ENCODE measurements at places on chromosomes 7 and 10.
A peak's percentile ranks its signal among the peaks of the same experiment; 100 is the strongest.

DNA sequence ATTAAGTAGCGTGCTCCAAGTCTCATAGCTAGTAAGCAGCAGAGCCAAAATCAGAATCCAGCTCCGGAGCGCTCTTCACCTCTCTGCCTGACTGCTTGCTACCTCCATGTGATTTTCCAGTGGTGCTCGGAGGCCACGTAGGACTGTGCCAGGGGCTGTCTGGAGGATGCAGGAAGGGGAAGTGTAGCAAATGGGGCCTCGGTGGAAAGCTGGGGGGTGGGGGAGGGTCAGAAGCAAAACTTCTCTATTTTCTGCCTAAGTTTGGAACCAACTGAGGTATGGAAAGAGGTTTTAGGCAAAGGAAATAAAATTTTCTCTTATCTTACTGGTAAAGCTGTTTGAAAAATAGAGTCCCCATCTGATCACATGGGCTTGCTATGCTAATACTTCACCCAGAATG, 108.7 kb downstream of the TBXAS1 start:
- DNase-seq: no peak

DNA sequence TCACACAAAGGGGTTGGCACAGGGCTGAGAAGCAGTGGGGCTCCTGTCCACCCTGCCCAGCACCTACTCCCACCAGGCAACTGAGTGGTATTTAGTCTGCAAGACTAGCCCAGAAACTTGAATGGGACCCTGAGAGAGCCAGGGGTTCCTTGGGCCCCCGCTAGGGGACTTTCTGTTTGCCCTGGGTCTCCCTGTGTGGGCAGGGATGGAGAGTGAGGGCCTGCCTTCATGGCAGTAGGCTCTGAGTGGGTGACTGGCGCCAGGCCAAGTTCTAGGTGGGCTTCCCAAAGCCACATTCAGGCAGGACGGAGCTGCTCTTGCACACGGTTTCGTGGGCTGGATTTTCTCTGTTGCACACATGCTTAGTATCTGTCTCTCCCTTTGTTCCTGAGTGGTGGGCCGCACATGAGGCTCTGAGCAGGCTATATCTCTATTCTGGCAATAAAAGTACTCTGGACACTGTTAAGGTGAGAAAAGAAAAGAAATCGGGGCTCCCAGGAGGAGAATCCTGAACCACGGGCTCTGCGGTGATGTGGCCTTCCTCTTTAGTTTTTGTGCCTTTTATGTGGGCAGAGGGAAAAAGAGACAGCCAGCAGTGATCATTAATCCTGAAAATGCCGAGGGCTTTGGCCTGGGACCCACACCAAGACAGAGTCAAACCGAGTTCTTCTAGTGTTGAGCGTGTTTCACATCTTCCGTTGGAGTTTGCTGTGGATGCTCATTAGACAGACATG, 26.9 kb downstream of the IL2RA start:
- no peak for DNase-seq

DNA sequence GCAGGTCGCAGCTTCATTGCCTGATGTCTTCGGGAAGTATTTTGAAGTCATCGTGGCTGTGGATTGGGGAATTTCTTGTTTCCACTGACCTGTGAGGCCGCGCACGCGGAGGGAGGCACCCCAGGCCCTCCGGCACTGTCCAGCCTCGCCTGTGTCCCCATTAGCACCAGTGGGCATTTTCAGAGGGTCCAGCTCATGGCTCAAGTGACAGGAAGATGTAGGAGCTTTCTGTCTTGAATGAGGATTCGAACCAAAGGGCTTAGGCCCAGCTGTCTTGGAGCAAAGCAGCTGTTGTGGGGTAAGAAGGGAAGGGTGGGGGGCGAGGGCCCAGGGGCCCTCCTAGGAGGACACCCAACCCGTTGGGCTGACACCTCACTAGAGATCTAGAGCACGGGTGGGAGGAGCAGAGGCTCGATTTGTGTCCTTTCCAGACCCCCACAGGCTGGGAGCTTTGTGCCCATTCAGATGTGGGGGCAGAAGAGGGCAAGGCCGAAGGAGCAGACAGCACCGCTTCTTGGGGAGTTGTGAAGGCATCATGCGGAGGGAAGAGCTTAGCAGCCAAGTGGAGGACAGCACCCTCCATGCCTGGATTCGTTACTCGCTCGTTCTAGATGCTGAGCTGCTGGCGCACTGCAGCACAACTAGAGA, 914 bp downstream of the ZNF37A start:
- DNase-seq: no peak

DNA sequence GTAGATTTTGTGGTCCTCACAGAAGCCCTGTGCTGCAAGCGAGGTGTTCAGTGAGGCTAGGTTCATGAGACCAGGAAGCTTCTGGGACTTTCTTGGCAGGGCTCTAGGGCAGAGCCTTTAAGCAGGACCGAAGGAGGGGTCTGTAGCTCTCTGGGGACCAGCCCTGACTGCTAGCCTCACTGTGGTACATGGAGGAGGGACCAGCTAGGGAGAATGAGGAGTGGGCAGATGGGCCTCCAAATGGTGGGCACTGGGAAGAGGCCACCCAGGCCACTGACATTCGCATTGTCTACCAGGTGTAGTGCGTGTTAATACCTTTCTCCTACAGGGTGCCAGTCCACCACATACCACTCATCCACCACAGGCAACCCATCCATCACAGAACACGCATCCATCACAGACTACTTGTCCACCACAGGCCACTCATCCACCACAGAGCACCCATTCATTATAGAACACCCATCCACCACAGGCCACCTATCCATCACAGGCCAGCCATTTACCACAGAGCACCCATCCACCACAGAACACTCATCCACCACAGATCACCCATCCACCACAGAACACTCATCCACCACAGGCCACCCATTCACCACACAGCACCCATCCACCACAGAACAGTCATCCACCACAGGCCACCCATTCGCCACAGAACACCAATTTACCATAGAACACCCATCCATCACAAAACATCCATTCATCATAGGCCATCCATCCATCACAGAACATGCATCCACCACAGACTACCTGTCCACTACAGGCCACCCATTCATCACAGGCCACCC, 31.6 kb upstream of the ZNF488 start:
- no peak for DNase-seq

DNA sequence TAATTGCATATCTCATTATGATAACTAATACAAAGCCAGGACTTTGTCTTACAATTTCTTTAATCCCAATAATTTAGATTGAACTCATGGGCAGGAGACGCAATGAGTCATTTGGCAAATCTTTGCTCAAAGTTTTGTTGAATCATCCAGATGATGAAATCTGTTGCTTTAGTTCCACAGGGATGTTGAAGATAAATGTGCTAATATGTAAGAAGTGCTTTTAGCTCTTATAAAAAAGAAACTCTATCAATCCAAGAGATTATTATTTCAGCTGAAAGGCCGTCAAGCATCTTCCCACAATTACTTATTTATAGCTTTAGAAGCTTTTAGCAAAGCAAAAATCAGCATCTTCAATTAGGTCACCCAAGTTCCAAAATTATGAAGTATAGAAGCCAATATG, 36.8 kb upstream of the ANK3 start:
- no peak for DNase-seq

GRCh38 chr10:107356396-107356795, 191.9 kb upstream of the SORCS1 start:
- no peak for DNase-seq

DNA sequence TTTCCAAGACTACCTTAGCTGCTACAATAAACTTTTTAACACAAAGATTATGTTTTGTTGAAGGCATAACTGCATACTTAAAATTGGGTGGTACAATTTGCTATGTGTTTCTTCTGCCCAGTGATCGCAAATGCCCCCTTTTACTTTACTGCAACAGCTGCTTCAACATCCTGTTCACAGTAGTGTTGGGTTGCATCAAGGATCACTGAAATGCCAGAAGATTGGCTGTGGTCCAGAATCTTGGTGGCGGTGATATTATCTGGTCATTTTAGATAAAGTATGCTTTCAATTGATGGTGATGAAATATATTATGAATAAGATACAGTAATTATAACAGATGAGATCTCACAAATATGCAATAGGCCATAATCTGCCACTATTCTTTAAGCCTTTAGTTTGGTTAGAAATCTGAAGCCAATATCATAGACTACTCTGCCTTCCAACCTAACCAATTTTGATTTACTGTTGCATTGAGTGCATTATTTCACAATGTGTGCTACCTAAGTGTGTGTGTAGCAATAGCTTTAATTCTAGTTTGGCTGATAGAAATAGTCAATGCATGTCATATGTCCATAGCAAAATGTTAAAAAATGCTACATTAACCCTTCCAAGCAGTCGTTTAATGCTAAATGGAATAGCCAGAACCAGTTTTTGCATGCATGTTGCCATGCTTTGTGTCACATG, 29.8 kb upstream of the ING3 start:
- peak; percentile 29 for DNase-seq

GRCh38 chr7:1794888-1795542, 124.9 kb downstream of the ELFN1 start:
- DNase-seq: no peak

GRCh38 chr10:73597346-73597745, 6.2 kb upstream of the USP54 start:
- DNase-seq: no peak

GRCh38 chr7:43582503-43583423, at the start of gene STK17A:
TSS of gene STK17A (plus strand) at chr7:43583108. CDS start at chr7:43583244, 136 bp downstream.
- DNase-seq: peak; percentile 95

DNA sequence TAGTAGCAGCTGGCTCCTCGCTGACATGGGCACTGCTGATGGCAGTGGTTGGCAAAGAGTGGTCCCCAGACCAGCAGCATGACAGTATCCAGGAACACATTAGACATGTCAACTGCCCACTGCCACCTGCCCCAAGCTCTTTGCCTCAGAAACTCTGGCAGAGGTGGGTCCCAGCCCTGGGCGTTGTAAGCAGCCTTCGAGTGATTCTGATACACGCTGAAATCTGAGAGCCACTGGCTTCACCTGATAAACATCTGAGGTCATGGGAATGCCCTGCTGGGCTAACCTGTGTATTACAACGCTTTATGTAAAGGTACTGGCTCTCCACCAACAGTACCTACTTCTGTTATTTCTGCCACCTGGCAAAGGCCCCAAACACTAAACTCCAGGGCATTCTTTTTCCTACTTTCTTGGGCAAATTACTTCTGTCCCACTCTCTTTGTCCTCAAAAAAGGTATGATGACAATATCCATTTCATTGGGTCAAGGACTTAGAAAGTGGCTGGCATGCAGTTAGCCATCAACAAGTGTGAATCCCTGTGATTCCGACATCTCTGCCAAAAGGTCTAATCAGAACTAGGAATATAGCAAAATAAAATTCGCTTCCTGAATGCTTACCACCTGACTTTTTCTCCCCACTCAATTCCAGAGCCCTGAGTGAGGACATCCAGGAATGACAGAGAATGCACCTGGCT, 9.2 kb downstream of the SGMS1 start:
- no peak for DNase-seq
